ENCODE measurements at places on chromosomes 7 and 10.

DNA sequence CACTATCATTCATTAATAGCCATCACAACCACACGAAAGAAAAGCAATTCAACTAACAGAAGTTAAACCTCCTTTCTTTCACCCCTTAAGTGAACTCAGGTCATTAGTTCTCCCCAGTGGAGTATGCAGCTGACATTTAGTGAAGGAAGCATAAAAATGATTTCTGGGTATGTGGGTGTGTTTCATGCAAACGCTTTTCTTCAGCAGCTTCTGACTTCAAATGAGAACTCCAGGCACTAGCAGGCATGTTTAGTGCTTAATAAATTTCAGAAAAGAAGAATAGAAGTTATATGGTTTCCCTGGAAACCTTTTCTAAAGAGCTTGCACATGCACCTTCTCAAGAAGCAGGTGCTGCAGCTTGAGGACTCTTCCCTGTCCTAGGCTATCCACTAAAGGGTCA, 62.5 kb downstream of the PIK3CG start:
- no peak for DNase-seq

- no peak for DNase-seq
Measured at GRCh38 chr10:1187855-1188557, 131.8 kb downstream of the WDR37 start.

- DNase-seq, result no peak
Measured at GRCh38 chr10:103699611-103700435, 155.6 kb downstream of the SH3PXD2A start.

DNA sequence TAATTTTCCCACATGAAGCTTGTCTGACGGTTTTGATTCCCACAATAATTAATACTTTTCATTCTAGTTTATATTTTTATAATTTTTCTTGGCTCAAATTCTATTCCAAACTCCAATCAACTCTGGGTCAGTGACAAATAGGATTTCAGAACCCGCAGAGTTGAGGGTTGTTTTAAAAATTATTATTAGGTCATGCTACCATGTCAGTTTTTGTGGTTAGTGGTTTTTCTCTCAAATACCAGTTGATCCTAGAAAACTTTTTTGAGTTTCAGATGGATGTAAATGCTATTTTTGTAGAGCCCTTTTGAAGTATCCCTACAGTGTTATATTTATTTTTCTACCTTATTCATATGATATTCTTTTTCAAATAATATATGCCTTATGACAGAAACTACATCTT, 237.4 kb downstream of the SEMA3D start:
- DNase-seq, result no peak

DNA sequence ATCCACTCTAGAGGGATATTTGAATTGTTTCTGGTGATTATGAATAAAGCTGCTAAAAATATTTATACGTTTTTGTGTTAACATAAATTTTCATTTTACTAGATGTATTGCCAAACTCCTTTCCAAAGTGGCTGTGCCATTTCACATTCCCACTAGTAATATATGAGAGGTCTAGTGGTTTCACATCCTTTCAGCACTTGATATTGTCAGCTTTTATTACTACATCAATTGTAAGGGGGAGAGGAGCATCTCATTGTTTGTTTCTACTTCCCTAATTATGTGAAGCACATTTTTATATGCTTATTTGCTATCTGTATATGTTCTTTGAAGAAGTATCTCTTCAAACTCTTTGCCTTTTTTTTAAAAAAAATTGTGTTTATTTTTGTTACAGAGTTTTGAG, 184.5 kb downstream of the ADK start:
- no peak for DNase-seq

DNA sequence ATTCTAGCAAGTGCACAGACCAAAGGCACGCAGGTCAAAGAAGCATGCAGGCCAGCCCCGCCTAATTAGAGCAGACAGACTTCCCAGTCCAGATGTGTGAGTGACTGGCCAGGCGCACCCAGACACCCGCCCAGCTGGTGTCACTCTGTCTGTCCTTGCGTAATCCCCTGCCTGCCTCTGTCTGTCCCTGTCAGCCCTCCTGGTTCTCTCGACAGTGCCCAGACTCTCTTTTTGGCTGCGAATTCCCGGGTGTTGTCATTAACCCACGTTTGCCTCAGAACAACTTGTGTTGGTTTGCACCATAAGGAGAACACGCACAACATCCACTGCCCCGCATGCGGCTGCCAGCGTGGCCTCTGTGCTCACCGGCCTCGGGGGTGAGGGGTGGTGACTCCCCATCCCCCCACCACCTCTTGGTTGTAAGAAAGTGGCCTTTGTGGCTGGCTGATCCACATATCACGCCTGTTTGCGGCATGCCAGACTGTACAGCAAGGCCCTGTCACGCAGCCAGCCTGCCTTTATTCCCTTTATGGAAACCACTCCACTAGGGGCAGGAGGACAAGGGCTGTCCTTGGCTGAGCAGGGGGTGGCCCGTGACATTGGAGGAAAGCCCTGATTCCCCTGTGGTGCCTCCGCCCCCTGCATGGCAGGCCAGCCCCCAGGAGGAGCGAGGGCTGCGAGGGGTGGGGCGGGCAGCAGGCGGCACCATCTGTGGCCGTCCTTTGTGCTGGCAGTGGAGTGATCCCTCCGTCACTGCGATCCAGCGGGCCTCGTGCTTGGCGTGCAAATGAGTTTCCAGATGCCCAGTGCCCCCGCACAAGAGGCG, 72.8 kb upstream of the PPIF start:
- DNase-seq, result no peak

DNA sequence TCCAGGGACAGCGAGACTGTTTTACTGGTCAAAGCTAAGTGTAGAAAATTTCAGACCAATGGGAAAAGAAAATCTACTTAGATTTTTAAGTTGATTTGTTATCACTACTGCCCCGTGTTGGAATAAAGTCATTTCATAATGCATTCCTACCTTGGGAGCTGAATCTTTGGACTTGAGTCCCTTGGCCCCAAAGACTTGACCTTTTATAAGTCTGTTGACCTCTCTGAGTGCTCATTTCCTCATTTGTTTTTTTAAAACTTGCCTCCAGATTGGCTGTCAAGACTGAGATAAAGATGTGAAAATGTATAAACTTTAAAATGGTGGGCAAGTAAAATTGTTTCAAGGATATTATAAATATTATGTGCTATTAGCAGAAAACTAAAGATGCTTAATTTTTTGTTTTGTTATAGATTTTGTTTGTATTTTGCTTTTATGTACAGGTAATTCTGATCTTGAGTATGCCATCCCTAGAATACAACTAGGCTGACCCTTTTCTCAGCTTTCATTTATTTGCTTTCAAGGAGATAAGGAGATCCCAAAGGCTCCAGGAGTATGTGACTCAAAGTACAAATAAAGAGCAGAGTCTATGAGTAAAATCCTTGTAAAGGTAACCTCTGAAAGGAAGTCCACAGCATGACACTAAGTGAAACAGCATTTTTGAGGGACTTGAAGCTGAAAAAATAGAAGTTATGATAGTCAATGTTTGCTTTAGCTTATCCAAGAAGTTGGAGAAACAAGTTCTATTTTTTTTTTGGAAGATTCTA, 54.6 kb downstream of the TMEM26 start:
- DNase-seq, result no peak

DNA sequence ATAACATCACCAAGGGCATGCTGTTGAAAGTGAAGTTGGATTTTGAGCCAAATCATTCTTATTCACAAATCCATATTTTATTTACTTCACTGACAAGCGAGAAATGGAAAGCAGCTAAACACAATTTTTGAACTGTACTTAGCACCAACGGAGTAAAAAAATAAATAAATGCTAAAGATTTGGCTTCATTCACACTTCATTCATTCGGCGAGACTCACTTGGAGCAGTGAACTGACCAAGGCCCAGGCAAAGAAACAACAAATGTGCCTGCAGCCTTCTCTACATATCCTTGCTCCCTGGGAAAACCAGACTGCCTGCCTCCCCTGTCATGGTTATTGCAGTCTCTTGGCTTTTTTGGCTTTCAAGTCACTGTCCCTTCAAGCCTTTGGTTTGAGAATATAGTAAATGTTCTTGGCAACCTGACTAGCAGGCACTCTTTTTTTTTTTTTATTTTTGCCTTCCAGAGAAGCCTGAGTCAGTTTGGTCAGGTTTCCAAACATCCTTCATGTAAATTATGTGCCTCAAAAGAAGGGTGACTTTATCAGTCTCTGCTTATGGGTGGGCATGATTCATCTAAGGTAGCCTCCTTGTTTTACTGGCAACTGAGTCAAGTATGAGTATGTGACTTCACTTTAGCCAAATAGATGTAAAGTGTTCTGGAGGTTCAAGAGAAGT, 177.6 kb upstream of the MEOX2 start:
- DNase-seq, result no peak

DNA sequence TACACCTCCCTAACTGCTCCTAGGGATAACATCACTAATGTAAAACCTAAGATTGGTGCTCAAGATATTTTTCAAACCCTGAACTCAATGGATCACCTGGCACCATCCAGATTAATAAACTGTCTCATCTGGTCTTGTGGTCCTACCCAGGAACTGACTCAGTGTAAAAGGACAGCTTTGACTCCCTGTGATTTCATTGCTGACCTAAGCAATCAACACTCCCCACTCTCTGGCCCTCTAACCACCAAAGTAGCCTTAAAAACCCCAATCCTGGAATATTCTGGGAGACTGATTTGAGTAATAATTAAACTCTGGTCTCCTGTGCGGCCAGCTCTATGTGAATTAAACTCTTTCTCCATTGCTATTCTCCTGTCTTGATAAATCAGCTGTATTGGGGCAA, 6.2 kb upstream of the USP54 start:
- no peak for DNase-seq

GRCh38 chr10:87712913-87713616, 53.4 kb downstream of the PAPSS2 start:
- DNase-seq, result no peak

DNA sequence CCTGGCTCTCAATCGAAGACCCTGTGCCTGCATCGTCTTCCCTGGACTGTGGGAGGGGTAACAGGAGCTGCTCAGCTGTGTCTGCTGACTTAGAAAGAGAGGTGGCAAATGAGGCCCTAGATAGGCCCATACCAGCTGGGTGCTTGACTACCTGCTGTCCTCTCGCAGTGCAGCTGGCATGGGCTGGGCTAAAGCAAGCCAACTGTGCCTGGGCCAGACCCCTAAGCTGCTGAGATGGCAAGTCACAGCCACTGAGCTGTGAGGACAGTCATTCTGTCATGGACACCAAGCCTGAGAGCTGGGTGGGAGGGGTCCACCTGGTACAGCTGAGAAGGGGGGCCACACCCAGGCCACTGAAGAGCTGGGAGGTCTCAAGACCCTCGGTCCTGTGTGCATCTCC, 45.8 kb upstream of the AQP1 start:
- DNase-seq, result no peak

Measured in H1 (cell line).